ENCODE measurements at places on chromosomes 5 and 9.

- DNase-seq, result no peak
Measured at GRCh38 chr5:31158686-31159085, 34.8 kb upstream of the CDH6 start.

DNA sequence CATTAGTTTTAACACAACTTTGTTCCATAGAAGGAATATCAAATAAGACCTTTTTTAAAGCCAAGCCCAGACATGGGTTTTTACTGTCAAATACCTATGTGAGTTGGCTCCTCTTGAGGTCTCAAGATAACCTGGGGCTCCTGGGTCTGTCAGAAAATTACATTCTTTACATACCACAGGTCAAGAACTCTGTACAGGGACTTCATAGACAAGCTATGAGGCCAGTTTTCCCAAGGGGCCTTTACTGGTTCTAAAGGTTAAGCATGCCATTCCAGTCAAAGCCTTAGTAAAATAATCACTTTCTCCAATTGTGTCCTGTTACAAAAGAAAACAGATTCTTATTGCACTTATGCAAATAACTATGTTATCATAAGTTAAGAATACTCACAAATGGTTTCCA, 15.5 kb upstream of the SMC2 start:
- no peak for DNase-seq

DNA sequence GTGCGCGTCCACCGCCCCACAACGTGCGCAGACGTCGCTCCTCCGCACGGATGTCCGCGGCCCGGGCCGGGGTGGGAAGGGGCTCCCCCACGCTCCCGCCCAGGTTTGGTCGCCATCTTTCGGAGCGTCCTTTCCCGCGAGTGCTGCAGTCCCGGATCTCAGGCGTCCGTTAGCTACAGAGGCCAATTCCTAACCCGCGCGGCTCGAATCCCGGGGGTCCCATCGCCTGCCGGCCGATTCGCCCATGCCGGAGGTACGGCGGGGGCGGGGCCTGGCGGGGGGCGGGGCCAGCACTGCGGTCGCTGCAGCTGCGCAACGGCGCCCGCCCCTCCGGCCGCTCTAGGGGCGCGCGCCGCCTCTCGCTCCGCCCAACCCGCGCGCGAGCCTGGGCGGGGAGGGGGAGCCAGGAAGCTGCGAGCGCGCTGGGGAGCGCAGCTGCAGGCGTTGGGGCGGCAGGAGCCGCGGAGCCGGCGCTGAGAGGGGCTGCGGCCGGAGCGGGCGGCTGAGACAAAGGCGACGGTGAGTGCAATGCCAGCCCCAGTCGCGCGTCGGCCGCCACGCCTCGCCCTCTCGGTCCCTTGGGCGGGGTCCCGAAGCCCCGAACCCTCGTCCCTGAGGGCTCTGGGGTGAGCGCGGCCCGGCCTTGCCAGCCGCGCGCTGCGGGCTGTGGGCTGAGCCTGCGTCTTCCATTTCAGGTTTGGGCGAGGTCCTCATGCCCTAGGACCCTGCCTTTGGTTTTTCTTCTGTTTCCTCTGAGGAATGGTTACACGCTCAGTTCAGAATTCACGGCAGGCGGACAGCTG, at the start of gene CDC42SE2:
CDC42SE2 (plus strand) TSS at position 406 of the 803 bp plus-strand sequence. CDS start 95,441 bp downstream, outside the sequence.
- peak; percentile 92 for DNase-seq

- DNase-seq, result no peak
Measured at GRCh38 chr5:170769246-170769645, 14.3 kb upstream of the GABRP start.

DNA sequence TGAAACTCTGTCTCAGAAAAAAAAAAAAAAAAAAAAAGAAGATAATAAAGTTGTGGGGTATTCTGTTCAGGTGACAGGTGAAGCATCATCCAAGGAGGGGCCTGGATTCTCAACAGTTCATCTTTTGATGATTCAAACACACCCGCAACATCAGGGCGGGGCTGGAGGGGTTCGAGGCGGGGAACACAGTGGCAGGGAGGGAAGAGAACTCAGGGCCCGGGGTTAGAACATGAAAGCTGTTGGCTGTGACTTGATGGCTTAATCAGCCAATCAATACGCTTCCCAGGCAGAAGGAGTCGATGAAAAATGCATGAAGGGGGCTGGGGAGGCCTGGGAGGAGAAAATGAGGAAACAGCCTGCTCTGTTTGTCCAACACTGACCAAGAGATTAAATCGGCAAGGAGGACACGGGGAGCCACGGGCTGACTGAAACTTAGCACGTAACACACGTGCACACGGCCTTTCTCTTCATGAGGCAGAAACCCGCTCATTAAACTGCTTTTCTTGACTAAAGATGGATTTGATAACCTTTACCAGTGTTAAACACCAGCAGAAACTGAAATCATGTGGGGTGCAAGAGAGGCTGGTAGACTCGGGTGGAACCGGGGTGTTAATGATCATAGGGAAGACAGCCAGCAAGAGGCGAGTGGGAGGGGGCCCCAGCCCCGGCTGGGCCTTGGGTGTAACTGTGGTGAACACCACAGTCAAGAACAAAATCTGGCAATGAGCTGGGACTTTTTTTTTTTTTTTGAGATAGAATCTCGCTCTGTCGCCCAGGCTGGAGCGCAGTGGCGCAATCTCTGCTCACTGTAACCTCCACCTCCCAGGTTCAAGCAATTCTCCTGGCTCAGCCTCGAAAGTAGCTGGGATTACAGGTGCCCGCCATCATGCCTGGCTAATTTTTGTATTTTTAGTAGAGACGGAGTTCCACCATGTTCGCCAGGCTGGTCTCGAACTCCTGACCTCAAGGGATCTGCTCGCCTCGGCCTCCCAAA, 105.7 kb upstream of the RAPGEF1 start:
- DNase-seq, result peak; percentile 71

- peak; percentile 75 for DNase-seq
Measured at GRCh38 chr5:132272311-132273210, 15.1 kb downstream of the PDLIM4 start.

DNA sequence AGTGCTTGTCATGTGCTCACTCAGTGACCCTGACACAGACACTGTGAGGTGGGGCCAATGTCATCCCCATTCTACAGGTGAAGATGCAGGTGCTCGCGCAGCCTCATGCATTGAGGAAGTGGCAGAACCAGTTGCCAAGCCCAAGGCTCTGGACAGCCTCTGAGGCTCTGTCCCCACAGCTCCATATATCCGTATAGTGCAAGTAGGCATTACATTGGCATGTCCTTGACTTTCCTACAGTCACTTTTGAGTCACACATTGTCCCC, 58.8 kb upstream of the ANGPTL2 start:
- DNase-seq, result no peak

GRCh38 chr9:26231391-26231790, 553.1 kb upstream of the TUSC1 start:
- DNase-seq, result no peak

DNA sequence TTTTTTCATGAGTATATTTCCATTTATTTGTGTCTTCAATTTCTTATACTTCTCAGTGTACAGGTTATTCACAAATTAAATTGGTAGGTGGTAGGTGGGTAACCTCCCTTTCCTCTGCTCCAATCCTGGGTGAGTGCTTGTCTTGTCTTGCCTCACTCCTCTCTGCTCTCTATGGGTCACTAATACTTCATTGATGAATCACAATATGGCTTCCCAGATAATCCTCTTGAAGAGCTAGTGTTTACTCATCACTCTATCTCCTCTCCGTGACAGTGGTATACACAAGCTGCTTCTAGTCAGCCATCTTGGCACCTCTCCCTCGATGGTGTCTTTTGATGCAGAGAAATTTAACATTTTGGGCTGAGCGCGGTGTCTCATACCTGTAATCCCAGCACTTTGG, 331.8 kb upstream of the NMUR2 start:
- no peak for DNase-seq

DNA sequence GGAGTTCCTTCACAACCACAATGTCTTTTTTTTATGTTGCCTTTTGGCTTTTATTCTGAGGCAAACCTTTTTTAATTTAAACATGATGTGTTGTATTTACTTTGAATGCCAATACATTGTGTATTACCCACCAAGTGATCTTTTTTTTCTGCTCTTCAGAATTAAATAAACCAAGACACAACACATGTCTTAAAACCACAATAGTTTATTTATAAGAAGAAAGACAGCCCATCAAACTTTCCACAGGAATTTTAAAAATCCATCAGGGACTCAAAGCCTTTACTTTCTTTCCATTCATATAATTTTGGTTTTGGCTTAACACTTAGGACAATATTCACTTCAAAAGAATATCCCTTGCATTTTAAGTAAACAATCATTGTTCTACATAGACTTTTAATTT, 321.8 kb upstream of the MEF2C start:
- DNase-seq, result no peak

DNA sequence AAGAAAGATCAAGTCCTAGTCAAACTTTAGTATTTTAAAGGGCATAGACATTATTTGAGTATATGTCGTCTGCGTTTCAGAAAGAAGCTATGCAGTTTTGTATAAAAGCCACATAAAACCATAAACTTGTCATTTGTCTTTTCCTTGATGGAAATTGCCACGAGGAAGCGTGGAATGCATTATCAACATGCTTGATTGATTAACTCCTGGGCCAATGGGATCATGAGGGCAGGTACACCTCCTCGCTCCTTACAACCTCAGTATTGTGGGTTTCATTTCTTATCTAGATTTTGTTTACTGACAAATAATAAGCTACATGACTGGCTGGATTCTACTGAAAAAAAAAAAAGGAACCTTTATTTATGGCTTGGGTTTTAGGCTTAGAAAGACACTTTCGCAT, 122.5 kb upstream of the RFX3 start:
- DNase-seq, result no peak

DNA sequence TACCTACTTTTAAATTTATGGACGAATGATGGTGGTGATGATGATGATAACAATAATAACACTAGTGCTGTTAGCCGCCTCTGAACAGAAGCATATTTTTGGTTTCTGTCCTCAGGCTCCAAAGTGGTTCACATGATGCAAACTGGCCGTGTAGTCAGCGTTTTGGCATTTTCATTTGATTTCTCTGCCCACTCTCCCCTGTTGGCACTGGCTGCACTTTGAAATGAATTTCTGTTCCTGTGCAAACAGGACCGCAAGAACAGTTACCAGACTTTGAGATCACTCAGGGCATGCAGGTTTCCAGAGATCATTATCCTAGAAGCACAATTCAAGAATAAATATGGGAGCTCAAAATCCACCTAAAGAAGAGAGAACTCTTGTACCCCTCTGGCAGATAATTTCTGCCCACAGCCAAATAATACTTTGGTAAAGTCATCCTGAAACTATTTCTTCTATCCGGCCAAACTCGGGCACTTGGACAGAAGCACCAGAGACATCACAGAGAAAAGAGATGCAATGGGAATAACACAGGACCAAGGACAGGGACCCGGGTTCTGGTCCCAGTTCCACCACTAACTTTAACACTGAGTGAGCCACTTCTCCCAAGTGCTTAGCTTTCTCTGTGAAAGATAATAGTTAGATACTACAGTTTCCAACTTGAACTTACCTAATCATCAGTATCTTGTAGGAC, 201.7 kb upstream of the PTGER4 start:
- peak; percentile 51 for DNase-seq

- no peak for DNase-seq
Measured at GRCh38 chr5:124104821-124105220, 592.8 kb downstream of the CSNK1G3 start.

DNA sequence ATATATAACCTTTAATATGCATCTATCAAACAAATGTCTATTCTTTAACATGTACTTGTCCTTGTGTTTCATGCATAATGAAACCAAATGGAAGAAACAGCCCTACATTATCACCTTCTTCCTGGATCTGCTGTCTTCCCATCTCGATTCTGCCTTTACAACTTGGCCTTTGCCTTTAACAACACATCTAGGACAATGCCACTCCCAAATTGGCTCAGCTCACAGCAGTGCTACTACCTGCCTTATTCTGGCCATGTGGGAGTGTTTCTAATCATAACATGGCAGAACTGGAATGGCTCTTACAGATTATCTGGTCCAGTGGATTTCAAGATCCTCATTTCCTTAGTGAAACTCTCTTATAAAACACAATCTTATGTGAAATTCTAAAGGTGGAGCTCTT, 176.5 kb downstream of the CARTPT start:
- no peak for DNase-seq

- no peak for DNase-seq
Measured at GRCh38 chr5:159003045-159004030, 96.4 kb downstream of the EBF1 start.

DNA sequence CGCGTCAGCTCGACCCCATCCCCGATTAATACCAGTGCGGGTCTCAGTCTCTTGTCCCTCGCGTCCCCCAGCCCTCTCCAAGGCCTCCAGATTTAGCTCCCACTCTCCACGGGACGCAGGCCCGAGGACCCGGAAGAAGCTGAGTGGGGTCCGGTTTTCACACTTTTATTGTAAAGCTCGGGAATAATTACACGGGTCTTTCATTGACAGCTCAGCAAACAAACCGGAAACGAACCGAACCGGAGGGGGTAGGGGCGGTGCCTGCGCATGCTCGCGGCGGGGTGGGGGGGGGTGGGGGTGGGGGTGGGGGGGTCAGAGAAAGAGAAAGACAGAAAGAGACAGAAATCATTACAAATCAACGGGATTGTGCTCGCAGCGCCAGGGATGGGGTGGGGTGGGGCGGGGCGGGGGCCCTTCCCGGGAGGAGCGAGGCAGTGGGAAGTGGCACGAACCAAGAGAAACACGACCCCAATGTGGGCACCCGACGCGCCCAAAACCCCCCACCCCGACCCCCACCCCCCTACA, 27.9 kb downstream of the PCDH1 start:
- DNase-seq, result peak; percentile 74

DNA sequence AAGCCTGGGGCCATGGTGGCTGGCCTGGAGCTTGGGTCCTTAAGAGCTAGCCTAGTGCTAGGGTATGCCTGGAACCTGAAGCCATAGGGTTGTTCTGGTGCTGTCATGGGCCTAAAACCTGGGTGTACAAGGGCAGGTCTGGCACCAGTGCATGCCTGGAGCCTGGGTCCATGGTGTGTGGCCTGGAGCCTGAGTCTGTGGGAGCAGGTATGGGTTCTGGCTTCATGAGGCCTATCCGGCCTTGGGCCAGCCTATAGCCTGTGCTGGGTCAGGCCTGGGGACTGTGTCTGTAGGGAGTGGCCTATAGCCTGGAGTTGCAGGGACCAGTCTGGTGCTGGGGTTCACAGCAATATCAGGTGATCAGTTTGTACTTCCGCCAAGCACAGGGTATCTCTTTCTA, 347.2 kb upstream of the MEF2C start:
- DNase-seq, result no peak

GRCh38 chr9:4689021-4689420, 9.7 kb downstream of the CDC37L1 start:
- DNase-seq, result no peak

GRCh38 chr5:103119765-103120606, at the start of the genes GIN1 and PPIP5K2:
GIN1 (minus strand) TSS chr5:103120138; CDS start chr5:103108707, 11,431 bp downstream.
PPIP5K2 (plus strand) TSS chr5:103120301; CDS start chr5:103129590, 9,289 bp downstream.
- peak; percentile 81 for DNase-seq

DNA sequence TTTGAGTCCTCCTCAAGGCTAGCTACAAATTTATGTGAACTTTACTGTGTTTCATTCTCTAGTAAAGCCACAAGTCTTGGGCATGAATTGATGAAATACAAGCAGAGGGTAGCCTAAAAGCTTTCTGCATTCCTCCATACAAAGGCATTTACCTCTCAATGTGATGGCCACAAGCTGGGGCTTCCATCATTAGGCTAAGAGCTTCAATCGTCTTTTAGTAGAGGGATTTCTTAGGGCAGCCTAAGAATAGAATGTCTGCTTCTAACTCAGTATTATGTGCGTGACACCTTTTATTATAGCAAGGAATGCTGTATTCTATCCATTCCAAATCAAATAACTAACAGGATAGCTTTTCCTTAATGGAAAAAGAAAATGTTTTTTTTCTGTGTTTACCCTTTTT, 3.7 kb downstream of the PLAC8L1 start:
- DNase-seq, result no peak
